ENCODE measurements at places on chromosomes 1 and 21.
A peak's percentile ranks its signal among the peaks of the same experiment; 100 is the strongest.

- DNase-seq: no peak
Observed at GRCh38 chr1:156211243-156211642, 1.6 kb upstream of the PMF1 start.

GRCh38 chr1:157782931-157783330, 6.0 kb upstream of the FCRL2 start:
- no peak for DNase-seq

GRCh38 chr21:35358008-35358407, 308.9 kb upstream of the RUNX1 start:
- DNase-seq: peak; percentile 75

GRCh38 chr1:221149111-221149510, 269.9 kb downstream of the HLX start:
- DNase-seq: peak; percentile 69

- DNase-seq: peak; percentile 40
Observed at GRCh38 chr1:32539584-32540571, 651 bp downstream of the ZBTB8A start.
